ENCODE measurements at places on chromosomes 2 and 18. TPM values are rescaled to one million over a fixed set of nuclear protein-coding genes. Genes with fewer than 3 reads are reported as not detected.

DNA sequence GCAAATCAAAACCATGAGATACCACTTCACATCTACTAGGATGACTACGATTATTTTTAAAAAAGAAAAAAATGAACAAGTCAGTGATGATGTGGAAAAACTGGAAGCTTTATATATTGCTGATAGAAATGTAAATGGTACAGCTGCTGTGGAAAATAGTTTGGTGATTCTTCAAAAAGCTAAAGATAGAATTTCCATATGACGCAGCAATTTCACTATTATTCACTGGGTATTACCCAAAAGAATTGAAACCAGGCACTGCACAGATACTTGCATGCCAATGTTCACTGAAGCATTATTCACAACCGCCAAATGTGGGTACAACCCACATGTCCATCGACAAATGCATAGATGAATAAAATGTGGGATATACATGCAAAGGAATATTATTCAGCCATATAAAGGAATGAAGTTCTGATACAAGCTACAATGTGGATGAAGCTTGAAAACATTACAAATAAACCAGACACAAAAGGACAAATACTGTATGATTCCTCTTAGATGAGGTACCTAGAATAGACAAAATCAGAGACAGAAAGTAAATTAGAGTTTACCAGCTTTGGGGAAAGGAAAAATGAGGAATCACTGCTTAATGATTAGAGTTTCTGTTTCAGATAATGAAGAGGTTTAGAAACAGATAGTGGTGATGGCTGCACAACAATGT, 11.1 kb downstream of the RTTN start:
- DNase-seq: no peak
- H3K27me3 ChIP-seq: no peaks in the 10 kb centered on the region
- peak overlapping the region; percentile 48 for H3K27ac ChIP-seq
- H3K4me3 ChIP-seq: no peak overlapping the region
- peaks cover 3% of the 10 kb centered on the region for H3K36me3 ChIP-seq

GRCh38 chr2:63882395-63883105, 40.9 kb downstream of the UGP2 start:
- H3K27ac ChIP-seq: no peak overlapping the region
- H3K36me3 ChIP-seq: peaks cover 68% of the 10 kb centered on the region
- no peak overlapping the region for H3K4me3 ChIP-seq
- no peaks in the 10 kb centered on the region for H3K27me3 ChIP-seq
- no peak for DNase-seq

DNA sequence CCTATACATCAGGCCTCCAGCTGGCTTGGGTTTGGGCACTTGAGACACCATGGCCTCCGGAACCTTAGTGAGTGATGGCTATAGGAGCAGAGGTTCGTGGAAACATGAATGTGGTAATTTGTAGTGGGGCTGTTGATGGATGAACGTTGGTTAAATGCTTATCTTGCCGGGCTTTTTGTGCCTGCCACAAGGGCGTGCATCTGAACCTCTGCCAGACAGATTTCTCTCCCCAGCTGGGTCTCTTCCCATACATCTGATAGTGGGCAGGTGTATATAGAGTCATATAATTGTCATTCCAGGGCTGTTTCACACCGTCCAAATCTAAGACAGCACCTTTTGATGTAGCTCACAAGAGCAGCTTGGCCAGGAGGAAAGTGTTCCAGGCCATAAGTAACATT, 14.7 kb downstream of the LAMA3 start:
- H3K4me1 ChIP-seq: no peaks in the 10 kb centered on the region
- no peak for DNase-seq
- H3K27ac ChIP-seq: no peak overlapping the region
- H3K27me3 ChIP-seq: no peaks in the 10 kb centered on the region
- no peak overlapping the region for H3K4me3 ChIP-seq
- no peaks in the 10 kb centered on the region for H3K36me3 ChIP-seq

- no peaks in the 10 kb centered on the region for H3K27me3 ChIP-seq
- H3K4me1 ChIP-seq: no peaks in the 10 kb centered on the region
- DNase-seq: no peak
- no peak overlapping the region for H3K27ac ChIP-seq
Observed at GRCh38 chr18:63869851-63870250, 17.7 kb upstream of the SERPINB2 start.

- no peak overlapping the region for H3K27ac ChIP-seq
- no peak overlapping the region for H3K4me3 ChIP-seq
- H3K36me3 ChIP-seq: peaks cover 10% of the 10 kb centered on the region
Observed at GRCh38 chr2:234996069-234996940, 44.5 kb downstream of the SH3BP4 start.

GRCh38 chr2:134590679-134591078, 128.1 kb downstream of the TMEM163 start:
- H3K36me3 ChIP-seq: no peaks in the 10 kb centered on the region
- DNase-seq: no peak
- H3K27me3 ChIP-seq: no peaks in the 10 kb centered on the region
- no peak overlapping the region for H3K27ac ChIP-seq

DNA sequence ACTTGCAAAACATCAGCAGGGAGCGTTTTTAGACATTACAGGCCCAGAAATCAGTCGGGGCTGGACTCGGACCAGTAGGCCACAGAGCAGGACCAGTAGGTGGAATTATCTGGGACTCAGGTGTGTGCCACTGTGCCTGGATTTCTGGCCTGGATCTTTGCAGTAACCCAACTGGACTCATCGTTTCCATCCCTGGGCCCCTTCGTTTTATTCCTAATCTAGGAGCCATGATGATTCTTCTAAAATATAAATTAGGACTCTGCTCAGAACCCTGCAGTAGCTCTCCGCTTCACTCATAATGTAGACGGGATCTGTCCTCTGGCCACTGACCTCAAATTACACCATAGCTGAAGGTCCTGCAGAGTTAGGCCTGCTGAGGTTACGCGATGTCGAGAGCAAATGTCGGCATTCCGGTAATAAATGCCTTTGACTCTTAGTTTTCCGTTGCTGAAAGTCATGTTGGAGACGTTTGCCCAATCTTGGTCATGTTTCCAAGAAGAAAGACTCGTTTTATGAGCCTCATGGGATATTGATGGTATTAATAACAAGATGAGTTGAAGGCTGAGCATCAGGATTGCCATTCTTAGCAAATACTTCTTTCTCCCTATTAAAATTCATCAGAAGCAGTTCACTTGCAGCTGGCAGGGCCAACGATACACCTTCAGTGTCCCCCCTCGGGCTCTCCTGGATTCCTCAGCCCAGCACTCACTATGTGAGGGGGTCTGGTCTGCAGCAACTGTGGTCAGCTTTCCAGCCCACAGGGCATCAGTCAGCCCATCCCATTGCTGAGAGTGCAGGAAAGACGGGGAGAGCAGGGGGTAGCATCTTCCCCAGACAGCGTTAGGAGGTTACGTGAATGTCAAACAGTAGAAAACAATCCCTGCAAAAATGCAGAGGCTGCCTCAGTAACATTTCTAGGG, 39.9 kb upstream of the KLF11 start:
- H3K4me1 ChIP-seq: no peaks in the 10 kb centered on the region
- no peak overlapping the region for H3K4me3 ChIP-seq
- no peak overlapping the region for H3K27ac ChIP-seq
- H3K36me3 ChIP-seq: no peaks in the 10 kb centered on the region
- no peak for DNase-seq

- H3K27me3 ChIP-seq: no peaks in the 10 kb centered on the region
- H3K4me1 ChIP-seq: no peaks in the 10 kb centered on the region
- no peak for DNase-seq
- no peak overlapping the region for H3K27ac ChIP-seq
- H3K4me3 ChIP-seq: no peak overlapping the region
- no peaks in the 10 kb centered on the region for H3K36me3 ChIP-seq
Observed at GRCh38 chr18:31606265-31606664, 14.6 kb downstream of the TTR start.

DNA sequence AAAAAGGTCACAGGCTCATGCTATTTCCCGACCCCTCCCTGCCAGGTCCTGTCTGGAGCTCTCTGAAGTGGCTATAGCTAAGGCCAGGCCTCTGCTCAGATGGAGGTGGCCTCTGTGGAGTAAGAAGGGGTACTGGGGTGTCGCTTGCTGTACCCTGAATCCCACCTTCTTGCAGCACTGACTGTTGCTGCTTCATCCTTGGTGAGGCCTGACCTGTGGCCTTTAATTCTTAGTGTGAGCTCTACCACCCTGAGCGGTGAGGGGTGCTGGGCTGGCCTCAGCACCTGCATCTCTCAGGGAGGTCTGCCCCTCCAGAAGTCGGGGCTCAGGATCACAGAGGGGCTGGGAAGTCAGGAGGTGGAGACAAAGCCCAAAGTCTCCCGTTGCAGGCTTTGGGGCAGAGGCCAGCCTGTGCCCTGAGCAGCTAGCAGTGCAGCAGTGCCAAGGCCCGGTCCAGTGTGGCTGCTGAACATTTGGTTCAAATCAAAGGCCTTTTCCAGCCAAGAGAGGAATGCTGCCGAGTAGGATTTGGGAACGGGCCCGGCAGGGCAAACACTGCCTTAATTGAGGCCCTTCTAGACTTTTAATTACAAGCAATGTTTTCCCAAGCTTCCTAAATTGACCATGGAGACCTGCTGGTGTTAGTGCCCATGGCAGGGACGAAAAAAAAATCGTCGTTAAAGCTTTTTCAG, 133.5 kb upstream of the HAAO start:
- no peak overlapping the region for H3K4me3 ChIP-seq
- H3K36me3 ChIP-seq: no peaks in the 10 kb centered on the region
- peak overlapping the region; percentile 98 for H3K27ac ChIP-seq
- H3K27me3 ChIP-seq: no peaks in the 10 kb centered on the region
- DNase-seq: no peak

The CBLN2 gene
- not detected for total RNA-seq

The PXDN gene
- 13.9 TPM for total RNA-seq

The TCF7L1 gene
- total RNA-seq: 9.8 TPM

Data from heart left ventricle (tissue), 16 donors.